ENCODE measurements at places on chromosomes 7 and 10.

DNA sequence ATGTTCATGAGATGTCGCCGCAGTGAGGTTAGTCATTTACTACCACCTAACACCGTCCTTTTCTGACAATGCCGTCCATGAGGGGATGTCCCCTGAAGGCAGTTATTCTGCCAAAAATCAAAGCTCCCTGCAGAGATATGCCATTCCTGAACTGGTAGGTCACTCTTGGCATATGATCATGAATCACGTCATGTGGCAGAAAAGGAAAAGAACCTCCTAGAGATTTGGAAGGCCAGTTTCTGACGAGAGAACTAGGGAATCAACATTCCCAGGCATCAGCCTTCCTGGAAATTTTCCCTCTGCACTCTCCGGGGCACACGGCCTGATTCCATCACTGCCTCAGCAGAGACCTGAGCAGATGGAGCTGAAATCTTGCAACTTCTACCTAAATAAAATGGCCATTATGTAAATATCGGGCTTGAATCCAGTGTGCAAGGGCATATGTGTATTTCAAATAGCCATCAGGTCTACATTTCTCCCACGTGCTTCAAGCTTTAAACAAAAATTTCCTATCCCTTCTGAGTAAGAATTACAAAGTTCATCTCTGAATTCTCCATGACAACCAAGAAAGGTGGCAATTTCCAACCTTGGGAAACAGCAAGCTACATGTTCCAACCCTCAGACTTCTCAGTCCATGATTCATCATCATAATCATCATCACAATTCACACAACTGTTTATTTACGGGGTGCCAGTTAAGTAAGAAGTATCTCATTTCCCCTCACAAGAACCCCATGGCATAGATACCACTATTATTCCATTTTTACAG, 46.5 kb downstream of the AMPH start:
- no peak for DNase-seq

DNA sequence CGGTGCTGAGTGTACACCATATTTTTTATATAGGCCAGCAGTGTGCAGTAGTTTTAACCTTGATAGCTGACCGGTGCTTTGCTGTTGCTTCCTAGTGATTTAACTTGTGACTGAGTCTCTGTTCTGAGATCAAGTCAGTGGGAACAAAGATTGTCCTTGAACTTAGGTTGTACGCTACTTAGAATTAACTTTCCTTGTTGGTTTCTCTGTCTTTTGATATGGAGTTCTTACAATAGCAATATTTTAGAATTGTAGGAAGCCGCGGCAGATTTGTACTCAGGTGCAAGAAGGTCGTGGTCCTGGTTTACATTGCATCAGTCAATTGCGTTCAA, 1.3 kb downstream of the DDX21 start:
- no peak for DNase-seq

DNA sequence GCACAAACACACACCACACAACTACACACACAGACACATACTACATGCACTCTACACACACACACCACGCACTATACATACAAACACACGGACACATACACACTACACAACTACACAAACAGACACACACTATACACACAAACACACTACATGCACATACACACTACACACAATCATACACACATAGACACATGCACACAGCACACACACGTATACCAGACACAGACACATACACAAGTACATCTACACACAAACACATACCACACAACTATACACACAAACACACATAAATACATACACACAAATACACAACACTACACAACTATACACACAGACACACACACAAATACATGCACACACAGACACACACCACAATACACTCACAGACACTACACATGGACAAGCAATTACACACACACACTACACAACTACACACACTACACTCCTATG, 4.6 kb downstream of the GPR15LG start:
- DNase-seq, result no peak

GRCh38 chr7:85890244-85890811, 703.5 kb upstream of the SEMA3D start:
- DNase-seq, result no peak

GRCh38 chr10:44890696-44891563, 20.2 kb upstream of the TMEM72 start:
- no peak for DNase-seq

GRCh38 chr7:120927454-120928103, 23.0 kb upstream of the ING3 start:
- DNase-seq, result no peak

- no peak for DNase-seq
Observed at GRCh38 chr7:102120666-102121195, 165.9 kb upstream of the SH2B2 start.

DNA sequence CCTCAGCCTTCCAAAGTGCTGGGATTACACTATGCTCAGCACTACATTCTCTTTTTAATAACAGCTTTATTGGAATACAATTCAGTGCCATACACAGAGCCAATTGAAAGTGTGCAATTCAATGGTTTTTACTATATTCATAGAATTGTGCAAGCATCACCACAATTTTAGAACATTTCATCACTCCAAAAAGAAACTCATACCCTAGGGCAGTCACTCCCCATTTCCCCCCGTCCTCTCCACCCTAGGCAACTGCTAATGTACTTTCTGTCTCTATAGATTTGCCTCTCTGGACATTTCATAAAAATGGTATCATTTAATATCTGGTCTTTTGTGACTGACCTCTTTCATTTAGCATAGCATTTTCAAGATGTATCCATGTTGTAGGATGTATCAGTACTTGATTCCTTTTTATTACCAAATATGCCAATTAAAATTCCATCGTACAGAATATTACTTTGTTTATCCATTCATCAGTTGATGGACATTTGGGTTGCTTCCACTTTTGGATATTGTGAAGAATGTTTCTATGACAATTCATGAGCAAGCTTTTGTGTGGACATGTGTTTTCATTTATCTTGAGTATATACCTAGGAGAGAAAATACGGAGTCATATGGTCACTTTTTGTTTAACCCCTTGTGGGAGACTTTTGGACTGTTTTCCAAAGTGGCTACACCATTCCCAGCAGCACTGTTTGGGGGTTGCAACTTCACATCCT, 6.3 kb upstream of the XPNPEP1 start:
- DNase-seq, result no peak

DNA sequence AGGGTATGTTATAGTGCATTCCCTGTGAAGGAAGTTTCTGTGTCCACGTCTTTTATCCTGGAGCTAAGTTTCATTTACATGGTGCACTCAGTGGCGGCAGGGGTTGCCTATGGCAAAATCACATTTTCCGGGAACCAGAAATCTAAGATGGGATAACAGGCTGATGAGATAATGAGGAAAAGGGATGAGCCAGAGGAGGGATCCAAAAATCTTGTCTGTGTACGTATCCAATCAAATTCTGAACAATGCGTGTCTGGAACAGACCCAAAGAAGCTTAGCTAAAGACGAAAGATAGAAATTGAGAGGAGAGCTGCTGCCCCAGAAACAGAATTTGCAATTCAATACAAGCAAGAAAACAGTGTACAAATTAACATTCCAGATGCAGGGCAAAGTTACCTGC, 16.1 kb downstream of the LANCL2 start:
- DNase-seq, result no peak

DNA sequence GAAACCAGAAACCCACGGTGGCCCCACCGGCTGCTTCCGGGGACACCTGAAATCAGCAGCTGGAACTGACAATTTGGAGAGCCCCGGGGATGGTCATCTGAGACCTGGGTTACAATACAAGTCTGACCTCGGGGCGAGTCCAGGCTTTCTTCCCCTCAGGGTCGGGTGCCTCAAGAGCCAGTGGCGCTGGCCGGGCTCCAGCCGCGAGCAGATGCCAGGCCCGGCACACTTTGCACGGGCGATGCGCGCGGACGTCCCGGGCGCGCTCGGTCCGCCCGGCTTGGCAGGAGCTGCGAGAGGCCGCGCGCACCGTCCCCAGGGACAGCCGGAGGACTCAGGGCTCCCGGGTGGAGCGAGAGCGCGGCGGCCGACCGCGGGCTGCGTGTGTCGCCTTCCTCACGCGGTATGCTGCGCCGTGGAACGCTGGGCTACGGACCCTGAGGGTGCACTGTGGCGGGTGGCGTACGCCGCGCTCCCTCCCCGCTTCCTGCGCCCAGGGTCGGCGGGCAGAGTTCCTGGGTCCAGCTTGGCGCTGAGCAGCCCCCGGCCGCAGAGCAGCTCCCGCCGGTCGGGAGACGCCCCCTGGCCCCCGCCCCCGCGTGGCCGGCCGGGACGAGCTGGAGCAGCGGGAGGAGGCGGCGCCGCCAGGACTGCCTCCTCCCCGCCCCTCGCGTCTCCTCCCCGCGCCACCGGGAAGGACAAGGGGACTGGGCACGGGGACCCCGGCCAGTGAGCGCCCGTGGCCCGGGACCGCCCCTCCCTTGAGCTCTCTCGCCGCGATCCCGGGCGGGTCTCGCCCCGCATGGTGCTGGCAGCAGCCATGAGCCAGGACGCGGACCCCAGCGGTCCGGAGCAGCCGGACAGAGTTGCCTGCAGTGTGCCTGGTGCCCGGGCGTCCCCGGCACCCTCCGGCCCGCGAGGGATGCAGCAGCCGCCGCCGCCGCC, at the start of gene RBM20:
Gene RBM20, plus strand, starts transcription at position 684 of the 945 bp plus-strand sequence. Its CDS starts 119 bp downstream, at position 803.
- no peak for DNase-seq

DNA sequence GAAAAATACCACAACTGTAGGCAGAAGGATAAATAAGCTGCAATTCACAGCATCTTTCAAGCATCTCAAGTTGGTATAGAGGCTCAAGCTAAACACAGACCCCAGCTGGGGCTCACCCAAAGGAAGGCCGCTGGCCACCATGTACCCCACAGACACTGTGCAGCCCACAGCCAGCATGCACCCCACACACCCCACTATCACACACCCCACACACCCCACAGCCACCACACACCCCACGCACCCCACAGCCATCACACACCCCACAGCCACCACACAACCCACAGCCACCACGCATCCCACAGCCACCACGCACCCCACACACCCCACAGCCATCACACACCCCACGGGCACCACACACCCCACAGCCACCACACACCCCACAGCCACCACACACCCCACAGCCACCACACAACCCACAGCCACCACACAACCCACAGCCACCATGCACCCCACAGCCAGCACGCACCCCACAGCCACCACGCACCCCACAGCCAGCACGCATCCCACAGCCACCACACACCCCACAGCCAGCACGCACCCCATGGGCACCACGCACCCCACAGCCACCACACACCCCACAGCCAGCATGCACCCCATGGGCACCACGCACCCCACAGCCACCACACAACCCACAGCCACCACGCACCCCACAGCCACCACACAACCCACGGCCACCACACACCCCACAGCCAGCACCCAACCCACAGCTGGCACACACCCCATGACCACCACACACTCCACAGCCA, 214.7 kb downstream of the DNAJB6 start:
- DNase-seq, result no peak

- no peak for DNase-seq
Observed at GRCh38 chr10:11898372-11899066, 75.4 kb downstream of the PROSER2 start.

GRCh38 chr10:86330778-86331763, 35.5 kb downstream of the GRID1 start:
- DNase-seq, result no peak

DNA sequence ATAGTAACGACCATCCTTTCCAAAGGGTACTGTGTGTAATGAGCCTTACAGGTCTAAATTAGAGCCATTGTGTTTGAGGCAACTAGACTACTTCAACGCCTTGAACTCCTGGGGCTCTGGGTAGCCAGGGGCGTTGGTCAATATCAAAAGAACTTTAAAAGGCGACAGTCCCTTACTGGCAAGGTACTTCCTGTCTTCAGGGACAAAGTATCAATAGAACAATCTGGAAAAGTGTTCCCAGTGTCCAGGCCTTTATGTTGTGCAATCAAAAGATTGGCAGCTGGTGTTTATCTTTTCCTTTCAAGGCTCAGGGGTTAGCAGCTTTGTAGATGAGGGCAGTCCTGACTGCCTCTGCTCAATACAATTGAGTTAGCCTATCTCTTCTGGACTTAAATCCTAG, 284.3 kb downstream of the PARD3 start:
- no peak for DNase-seq

DNA sequence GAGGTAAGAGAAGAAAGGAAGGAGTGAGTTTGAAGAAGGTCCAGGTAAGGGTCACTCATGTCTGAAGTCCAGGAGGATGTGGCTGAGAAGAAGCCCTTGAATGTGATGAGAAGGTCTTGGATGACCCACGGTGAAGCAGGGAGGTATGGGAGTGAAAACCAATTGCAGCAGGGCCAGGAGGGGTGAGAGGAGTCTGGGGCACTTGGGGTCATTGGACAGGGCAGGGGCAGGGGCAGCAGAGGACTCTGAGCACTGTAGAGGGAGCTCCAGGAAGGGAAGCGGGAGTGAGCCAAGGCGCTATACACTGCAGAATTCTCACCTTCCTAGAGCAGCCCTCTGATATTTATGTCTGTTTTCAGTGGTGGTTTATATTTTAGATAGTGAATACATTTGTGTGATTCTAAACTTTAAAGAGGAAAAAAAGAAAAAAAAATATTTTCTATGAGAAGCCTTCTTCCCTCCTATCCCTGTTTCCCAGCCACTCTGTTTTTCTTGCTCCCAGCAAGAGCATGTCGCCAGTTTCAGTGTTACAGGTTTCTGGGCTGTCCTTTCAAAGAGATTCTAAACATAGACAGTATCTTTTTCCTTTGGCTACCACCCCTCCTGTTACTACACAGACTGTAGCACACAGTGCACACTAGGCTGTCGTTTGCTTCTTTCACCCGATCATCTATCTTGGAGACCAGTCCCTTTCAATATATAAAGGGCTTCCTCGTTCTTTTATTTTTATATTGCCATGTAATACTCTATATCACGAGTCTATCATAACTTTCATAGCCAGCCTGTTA, 24.5 kb downstream of the BLVRA start:
- DNase-seq, result no peak

GRCh38 chr7:133860628-133861335, 266.4 kb upstream of the LRGUK start:
- no peak for DNase-seq

GRCh38 chr10:33290321-33291052, 44.0 kb downstream of the NRP1 start:
- no peak for DNase-seq

DNA sequence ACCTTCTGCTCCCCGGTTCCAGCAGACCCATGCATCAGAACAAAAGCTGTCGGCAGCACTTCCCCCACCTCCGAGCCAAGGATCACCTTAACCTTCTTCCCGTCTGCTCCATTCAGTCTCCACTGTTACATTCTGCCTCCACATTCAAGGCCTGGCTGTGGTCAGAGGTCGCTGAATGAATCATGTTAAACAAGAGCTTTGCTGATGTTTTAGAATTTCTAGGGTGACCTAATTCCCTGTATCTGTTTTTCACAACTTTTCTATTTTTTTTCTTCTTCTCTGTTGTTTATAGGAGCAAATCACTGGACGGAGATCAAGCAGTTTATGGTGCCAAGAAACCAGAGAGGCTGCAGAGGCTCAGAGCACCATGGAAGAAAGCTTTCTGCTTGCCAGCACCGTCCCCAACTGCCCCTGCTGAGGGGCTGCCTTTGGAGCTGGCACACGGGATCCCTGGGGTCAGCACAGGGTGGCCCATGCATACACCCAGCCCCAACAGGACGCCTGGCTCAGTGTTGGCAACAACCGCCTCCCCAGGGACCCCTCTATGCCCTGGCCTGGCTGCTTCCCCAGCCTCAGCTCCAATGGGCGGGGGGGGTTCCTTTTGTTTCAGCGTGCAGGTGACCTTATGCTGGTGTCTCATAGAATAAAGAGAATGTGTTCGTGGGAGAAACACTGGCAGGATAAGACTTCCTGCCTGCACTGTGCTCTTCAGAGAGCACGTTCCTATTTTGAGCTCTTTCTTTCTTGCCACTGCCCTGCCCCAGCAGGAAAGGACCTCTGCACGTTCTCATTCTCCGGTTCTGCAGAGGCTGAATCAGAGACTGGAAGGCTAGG, 182.7 kb upstream of the LYZL2 start:
- no peak for DNase-seq

GRCh38 chr7:80760292-80760691, 121.8 kb downstream of the CD36 start:
- no peak for DNase-seq
